ENCODE measurements at places on chromosomes 3 and 15. TPM values are rescaled to one million over a fixed set of nuclear protein-coding genes. Genes with fewer than 3 reads are reported as not detected.

The SACM1L gene
- total RNA-seq = 80.3 TPM

The EIF4E3 gene
- 71.0 TPM for total RNA-seq

The TMEM207 gene
- total RNA-seq = not detected

The RTF1 gene
- total RNA-seq = 40.0 TPM

The CAMKV gene
- total RNA-seq = not detected

The TOP2B gene
- total RNA-seq = 123 TPM

The LRRIQ4 gene
- total RNA-seq = not detected

The CLSTN2 gene
- not detected for total RNA-seq

The TATDN2 gene
- 54.5 TPM for total RNA-seq

The CYP1A1 gene
- 5.6 TPM for total RNA-seq

The TRIM42 gene
- not detected for total RNA-seq

The ZBTB20 gene
- total RNA-seq = 15.1 TPM
